ENCODE measurements at places on chromosomes 7 and 10. TPM values are rescaled to one million over a fixed set of nuclear protein-coding genes. Genes with fewer than 3 reads are reported as not detected.
A peak's percentile ranks its signal among the peaks of the same experiment; 100 is the strongest.

DNA sequence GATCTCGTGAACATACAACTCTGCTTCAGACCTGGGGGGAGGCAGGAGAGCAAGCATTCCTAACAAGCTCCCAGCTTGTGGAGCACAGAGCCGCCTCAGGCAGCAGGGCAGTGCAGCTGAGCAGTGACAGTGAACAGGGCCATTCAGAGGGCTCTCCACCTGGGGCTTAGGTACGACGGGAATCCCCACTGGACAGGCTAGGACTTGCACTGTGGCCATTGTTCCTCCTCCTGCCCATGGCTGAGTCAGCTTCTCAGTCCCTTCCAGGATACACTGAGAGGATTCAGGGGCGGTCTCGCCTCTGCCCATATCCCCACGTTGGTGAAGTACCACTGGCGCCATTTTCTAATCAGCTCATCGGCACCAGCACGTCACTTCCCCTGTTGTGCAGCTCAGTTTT, 71.1 kb downstream of the FIGNL1 start:
- H3K27me3 ChIP-seq: peaks cover 3% of the 10 kb centered on the region
- no peaks in the 10 kb centered on the region for H3K36me3 ChIP-seq
- H3K4me3 ChIP-seq: no peak overlapping the region
- no peak overlapping the region for H3K27ac ChIP-seq
- no peak for DNase-seq
- peaks cover 6% of the 10 kb centered on the region for H3K4me1 ChIP-seq

DNA sequence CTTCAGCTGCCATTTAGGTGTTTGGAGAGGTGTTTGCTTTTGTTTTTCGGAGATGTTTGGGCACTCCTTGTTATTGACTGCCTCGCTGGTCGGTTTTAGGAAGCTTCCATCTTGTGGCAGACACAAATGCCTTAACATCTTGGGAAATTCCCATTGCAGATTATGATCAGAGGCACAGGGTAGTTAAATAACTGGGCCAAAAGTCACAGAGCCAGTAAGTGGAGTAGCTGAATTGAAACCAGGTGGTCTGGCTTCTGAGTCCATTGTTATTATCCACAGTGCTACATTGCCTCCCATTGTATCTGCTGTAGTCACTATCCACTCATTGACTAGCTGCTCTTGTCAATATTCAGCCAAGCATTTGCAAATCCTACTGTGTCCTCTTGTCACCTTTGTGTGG, 138.2 kb upstream of the PLPP4 start:
- no peak overlapping the region for H3K27ac ChIP-seq
- no peaks in the 10 kb centered on the region for H3K36me3 ChIP-seq
- H3K4me1 ChIP-seq: no peaks in the 10 kb centered on the region

- no peak overlapping the region for H3K27ac ChIP-seq
- peaks cover 42% of the 10 kb centered on the region for H3K36me3 ChIP-seq
- peaks cover 12% of the 10 kb centered on the region for H3K4me1 ChIP-seq
- no peak overlapping the region for H3K4me3 ChIP-seq
- no peak for DNase-seq
- no peaks in the 10 kb centered on the region for H3K27me3 ChIP-seq
Observed at GRCh38 chr10:11930312-11930978, 107.3 kb downstream of the PROSER2 start.

DNA sequence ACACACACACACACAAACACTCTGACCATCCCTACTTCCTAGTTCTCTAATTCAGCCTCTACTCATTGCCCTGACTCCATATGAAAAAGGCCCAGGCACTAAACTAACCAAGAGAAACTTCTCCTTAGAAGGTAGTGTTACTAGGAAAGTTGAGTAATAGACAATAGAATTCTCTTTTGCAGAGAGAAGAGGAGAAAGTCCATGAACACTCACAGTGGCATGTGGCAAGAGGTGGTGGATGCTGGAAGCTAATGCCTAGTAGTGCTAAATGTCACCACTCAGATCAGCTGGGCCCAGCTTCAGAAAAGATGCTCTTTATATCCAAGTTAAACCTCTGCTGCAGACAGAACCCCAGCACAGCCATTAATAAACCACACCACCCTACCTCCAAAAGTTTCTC, 58.2 kb downstream of the SORBS1 start:
- H3K4me1 ChIP-seq: peaks cover 20% of the 10 kb centered on the region
- H3K4me3 ChIP-seq: no peak overlapping the region
- H3K27me3 ChIP-seq: no peaks in the 10 kb centered on the region
- DNase-seq: no peak

DNA sequence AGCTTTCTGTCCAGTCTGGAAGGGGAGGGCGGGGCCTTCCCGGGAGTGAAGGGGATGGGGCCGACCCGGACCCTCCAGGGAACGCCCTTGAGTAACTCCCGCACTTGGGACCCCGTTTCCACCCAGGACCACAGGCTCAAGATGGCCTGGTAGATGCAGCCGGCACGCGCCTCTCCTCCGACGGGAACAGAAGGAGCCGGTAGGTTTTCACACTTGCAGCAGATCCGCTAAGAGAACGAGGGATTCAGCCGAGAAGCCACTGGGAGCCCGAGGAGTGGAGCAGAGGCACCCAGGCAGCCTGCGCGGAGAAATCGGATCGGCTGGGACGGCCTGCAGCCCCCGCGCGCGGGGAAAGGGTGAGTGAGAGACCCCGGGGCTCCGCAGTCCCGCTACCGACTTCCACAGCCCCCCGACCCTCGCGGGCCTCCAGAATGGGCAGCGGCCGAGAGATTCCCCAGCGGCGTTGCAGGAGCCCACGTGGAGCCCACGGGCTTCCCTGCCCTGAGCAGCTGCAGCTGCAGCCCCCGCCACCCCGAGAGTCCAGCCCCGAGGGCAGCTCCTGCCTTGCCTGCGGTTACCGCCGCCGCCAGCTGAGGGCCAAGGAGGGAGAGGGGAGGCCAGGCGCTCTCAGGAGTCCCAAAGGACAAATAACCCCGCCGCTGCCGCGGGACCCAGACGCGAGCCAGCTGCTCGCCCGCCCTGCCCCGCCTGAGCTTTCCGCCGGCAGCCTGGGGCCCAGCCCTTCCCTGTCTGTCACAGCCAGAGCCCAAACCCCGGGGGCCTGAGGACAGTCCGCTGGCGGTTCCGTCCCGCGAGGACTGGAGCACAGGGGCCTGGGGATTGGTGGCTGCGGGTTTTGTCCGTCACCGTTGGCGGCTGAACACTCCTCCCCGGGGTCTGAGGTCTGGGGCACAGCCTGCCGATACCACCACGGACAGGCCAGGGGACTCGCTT, 21.8 kb downstream of the IFT22 start:
- H3K27me3 ChIP-seq: peaks cover 80% of the 10 kb centered on the region
- no peak overlapping the region for H3K4me3 ChIP-seq
- peak; percentile 38 for DNase-seq
- H3K27ac ChIP-seq: no peak overlapping the region

DNA sequence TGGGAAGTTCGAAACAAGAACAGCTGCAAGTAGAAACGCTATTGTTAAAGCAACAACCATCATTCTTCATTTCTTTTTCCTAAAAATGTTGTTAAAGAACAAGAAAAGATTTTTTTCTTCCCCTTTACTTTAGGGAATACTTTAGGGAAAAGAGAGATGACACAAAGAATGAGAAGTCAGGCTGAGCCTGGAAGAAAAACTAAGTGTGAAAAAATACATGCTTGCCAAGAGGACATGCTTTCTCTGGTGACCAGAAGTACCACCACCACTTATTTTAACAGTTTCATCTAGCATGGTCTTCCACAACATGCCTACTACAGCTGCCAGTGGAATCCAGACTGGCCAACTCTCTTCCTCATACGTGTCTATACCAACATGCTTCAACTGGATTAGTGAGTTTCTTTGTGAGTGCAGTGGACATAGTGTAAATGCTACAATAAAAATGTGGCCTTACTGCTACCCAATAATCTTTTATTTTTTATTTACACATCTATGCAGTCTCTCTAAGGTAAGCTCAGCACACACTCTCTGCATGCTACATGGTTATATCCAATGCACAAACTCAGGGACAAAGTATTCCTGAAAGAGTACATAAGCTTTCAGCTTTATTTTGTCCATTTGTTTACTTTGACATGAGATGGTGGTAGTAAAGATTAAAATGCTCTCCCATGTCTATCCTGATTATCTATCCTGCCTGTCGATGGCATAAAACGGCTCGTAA, 196.2 kb downstream of the TAX1BP1 start:
- no peaks in the 10 kb centered on the region for H3K4me1 ChIP-seq
- peaks cover 4% of the 10 kb centered on the region for H3K27me3 ChIP-seq
- no peak overlapping the region for H3K27ac ChIP-seq

DNA sequence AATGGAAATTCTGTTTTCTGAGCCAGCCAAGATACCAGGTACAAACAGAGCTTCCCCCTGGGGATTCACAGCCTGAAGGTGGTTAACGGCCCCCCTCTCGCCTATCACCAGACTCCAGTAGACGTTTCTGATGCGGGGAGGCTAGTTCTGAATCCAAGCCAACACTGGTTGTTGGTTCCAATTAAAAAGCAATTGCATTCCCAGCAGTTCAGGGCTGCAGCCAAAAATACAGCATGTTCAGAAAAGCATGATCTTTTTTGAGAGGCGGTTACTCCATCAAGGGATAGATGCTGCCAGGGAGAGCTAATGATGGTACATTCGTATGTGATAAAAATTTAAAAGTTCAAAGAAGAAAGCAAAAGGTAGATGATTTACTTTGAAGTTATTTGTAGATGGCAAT, 481.0 kb downstream of the GALNT17 start:
- peak overlapping the region; percentile 83 for H3K27ac ChIP-seq
- peaks cover 48% of the 10 kb centered on the region for H3K4me1 ChIP-seq
- H3K4me3 ChIP-seq: peak overlapping the region; percentile 48
- DNase-seq: no peak
- H3K36me3 ChIP-seq: peaks cover 7% of the 10 kb centered on the region
- H3K27me3 ChIP-seq: no peaks in the 10 kb centered on the region

- H3K27me3 ChIP-seq: peaks cover 16% of the 10 kb centered on the region
- H3K27ac ChIP-seq: no peak overlapping the region
- no peaks in the 10 kb centered on the region for H3K36me3 ChIP-seq
Observed at GRCh38 chr7:93895859-93896600, 5.5 kb upstream of the TFPI2 start.

- peak; percentile 2 for DNase-seq
- H3K4me3 ChIP-seq: no peak overlapping the region
- H3K27me3 ChIP-seq: no peaks in the 10 kb centered on the region
- H3K36me3 ChIP-seq: peaks cover 8% of the 10 kb centered on the region
- peaks cover 10% of the 10 kb centered on the region for H3K4me1 ChIP-seq
Observed at GRCh38 chr10:67697724-67698131, 1.7 kb upstream of the CTNNA3 start.

DNA sequence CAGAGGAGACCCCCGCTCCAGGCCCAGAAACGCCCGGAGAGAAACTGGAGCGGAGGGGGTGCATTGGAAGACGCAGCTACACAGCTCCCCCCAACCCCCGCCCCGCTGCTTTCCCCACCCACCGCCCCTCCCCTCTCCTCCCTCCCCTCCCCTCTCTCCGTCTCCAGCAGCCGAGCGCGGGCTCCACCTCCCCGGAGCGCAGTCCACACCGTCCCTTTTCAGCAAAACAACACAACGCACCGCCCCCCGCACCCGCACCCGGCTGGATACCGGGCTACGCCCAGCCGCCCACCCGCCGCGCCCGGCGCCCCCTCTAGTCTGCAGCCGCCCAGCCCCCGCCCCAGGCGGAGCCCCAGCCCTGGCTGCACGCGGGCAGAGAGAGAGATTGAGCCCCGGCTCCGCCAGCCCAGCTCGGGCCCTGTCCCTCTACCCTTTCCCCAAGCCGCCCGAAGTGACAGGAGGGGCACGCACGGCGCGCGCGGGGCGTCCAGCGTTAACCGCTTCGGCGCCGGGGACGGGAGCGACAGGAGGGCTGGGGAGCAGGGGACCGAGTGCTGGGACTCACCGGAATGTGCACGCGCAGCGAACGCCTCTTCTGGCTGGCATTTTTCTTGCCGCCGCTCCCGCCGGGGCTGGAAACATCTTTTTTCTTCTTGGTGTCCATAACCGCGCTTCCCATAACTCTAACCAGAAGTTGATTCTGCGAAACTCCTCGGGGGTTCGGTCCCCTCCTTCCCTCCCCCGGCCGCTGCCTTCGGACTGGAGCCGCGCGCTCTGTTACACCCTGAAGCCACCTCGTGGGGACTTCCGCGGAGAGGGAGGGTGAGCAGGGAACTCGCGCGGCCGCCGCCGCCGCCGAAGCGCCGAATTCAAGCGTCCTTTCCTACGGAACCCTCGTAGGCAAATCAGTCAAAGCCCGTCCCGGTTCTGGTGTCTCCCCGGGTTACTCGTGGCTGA, 695 bp downstream of the PRKAG2 start:
- peak overlapping the region; percentile 57 for H3K27ac ChIP-seq
- H3K4me3 ChIP-seq: peak overlapping the region; percentile 95
- peaks cover 5% of the 10 kb centered on the region for H3K4me1 ChIP-seq
- peak; percentile 58 for DNase-seq
- H3K27me3 ChIP-seq: peaks cover 40% of the 10 kb centered on the region
- no peaks in the 10 kb centered on the region for H3K36me3 ChIP-seq

ELN gene
- 0.41 TPM for total RNA-seq

All from neural crest cell (in vitro differentiated cells).